ENCODE measurements at places on chromosomes 1 and 21.

GRCh38 chr1:107787299-107787698 is 177.7 kb downstream of the VAV3 start:
- DNase-seq: no peak

GRCh38 chr1:7942214-7942921 is 1.7 kb upstream of the TNFRSF9 start:
- peak; percentile 31 for DNase-seq

DNA sequence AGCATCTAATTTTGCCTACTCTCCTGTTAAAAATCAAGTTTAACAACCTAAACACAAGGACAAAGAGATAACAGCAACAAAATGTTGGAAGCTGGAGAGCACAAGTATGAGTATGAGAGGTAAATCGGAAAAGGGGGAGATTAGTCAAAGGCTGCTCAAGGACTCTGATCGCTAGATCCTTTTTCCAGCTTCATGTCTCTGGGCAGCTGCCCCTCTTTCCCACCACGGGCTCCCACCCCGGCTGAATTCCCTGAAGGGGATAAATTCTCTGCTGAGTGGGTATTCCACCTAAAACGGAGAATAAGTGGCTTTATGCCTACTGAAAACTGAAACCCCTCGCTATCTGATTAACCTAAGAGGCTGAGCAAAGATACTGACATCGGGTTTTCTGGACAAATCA is 696 bp upstream of the CTBS start:
- no peak for DNase-seq

- no peak for DNase-seq
Measured at GRCh38 chr1:198276241-198276640, 119.4 kb downstream of the NEK7 start.

GRCh38 chr1:64223329-64224151 is 20.1 kb downstream of the UBE2U start:
- DNase-seq: no peak

DNA sequence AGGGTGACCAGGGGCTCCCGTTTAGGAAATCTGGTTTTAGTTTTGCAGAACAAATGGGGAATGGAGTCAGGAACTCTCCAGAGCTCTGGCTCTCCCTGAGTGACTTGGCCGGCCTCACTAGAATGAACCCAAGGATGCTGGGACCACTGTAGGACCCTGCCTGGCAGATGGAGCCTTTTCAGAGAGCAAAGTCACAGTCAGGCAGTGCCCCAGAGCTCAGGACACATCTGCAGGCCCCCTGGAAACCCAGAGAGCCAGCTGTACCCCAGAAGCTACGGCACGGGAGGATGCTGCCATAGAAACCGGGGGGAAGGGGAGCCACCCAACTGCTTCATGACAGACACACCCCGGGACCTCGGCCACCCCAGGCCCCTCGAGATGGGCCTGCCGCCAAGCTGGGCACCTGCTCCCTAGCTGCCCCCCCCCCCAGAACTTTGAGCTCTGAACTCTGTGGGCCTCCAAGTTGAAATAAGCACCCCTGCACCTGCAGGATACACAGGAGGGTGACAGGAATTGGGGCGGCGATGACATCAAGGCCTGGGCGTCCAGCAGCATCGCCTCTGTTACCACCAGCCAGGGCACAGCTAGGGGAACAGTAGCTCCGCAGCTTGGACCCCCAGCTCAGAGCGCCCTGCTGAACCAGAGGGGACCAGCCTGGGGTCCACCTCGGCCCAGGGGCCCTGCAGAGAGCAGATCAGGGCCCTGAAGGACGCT is 91.8 kb upstream of the VAMP3 start:
- DNase-seq: no peak

- no peak for DNase-seq
Measured at GRCh38 chr21:42291751-42292562, 23.3 kb downstream of the TFF3 start.

DNA sequence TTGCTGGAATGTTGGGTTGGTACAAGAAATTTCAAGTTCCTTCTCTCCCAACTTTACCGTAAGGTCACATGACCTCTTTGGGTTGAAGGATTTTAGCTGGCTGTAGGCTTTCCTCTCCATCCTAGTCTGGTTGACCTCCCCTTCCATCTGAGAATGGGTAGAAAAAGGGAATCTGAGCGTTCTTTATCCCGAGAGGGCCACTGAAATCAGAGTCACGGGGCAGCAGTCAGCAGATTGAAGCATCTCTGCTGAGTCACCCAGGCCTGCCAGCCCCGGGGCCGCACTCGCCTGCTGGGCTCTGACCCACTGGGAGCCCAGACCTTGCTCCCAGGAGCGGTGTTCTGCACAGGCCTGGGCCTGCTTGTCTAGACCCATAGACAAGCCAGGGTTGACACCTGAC is 31.0 kb downstream of the TMCC2 start:
- DNase-seq: peak; percentile 62

- no peak for DNase-seq
Measured at GRCh38 chr1:174007851-174008250, 14.3 kb downstream of the RC3H1 start.

DNA sequence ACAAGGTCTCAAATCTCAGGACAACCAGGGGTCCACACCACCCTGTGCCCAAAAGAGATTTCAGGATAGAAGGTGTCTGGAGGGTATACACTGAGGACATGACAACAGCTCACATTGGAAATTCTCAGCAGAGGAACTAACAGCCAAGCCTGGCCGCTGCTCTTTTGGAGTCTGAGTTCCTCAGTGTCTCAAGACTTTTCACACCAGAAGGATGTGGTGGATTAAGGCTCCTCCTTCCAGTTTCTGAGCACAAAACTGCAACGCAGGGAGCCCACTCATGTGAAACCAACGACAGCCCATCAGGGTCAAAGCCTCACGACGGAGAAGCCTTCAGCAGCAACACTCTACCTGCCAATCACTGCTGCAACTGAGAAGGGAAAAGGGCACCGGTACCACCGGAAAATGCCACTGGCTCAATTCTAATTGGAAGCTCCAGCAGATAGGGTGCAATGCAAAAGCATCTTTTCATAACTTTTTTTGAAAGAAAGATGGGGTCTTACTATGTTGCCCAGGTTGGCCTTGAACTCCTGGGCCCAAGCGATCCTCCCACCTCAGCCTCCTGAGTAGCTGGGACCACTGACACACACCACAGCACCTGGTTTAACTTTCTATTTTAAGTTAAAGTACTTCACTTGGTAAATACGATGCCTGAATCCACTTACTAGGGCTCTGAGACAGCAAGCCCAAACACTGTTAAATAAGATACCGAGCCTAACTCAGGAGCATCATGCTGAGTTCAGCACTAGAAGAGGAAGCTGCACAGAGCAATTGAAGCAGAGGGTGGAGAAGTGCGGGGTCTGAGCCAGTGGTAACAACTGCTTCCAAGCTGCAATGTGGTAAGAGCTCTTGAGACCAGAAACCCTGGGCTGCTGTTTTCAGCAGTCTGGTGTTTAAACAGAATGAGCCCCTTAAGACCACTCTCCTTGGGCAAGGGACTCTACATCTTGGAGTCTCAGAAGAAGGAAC is 7.8 kb downstream of the CAPZB start:
- no peak for DNase-seq

DNA sequence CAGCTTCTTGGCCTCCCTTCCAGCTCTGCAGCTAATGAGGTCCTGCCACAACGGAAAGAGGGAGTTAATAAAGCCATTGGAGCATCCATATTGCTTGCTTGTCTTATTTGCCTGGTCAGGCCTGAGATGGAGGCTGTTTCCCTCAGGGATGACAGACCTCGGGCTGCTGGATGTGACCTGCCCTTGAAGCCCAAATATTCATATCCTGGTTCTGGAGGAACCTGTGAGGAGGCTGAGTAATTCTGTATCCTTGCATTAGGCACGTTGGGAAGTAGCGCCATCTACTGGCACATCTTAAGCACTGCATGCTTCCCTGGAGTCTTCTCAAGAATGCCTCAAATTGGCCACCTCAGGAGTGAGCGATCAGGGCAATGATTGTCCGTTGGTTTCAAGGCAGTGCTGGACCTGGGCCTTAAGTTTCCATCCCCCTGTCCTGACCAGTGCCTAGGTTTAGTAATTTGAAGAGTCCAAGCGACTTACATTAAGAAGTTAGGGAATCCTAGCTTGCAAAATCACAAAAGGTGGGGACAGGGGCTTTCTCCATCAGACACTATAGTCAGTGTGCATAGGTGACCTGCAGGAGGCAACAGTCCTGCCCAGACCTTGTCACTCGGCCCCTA is 13.8 kb upstream of the NASP start:
- DNase-seq: peak; percentile 63

DNA sequence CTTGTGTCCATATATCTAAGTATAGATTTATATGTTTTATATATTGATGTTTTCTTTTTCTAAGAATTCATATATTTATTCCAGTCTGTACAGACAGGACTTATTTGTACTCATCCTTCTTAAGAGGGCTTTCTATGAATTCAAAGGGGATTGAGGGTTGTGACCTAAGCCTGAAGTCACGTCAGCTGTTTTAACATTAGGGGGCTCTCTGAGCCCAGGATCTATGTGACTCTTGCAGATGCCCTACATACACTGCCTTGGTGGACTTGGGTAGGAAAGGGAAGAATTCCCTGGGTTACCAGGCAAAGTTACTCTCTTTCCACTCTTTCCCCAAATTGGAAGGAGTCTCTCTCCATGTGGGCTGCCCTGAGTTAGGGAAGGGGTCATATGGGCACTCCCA is 283.8 kb upstream of the DAB1 start:
- DNase-seq: no peak

DNA sequence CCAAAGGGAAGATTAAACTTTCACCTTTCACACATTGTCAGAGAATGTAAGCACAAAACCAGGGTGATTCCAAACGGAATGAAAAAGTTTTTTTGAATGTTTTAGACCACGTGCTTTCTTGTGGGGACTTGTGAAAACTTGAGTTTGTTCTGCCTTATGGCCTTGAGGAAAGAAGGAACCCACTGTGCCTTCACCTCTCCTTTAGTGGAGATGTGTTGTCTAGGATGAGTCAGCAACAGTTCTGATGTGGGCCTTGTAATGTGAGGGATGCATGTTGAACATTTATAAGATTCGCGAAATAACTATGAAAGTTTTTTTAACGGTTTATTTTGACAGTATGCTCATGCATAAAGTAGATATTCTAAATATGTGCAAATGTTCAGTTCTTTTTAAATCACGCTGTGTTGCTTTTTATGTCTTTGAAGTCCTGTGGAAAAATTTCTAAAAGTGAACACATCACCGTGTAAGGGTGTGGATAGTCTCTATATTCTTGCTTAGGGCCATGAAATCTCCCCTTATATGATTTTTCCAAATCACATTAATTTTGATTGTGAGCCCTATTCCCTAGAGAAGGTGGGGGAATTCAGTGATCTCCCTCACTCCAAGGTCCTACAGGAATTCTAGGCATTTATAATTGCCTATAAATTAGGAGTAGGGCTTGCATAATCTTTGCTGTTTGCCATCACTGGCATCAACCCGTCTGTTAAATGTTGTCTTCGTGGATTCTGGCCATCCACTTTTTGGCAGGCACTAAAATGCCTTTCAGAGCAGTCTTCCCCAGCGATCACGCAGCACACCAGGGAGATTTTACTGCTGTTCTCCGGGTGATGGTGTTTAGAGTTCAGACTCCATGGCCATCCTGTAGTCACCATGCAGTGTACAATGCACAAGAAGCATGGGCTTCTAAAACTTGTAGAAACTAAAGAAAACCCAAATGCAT is 47.4 kb downstream of the PLA2G4A start:
- no peak for DNase-seq

DNA sequence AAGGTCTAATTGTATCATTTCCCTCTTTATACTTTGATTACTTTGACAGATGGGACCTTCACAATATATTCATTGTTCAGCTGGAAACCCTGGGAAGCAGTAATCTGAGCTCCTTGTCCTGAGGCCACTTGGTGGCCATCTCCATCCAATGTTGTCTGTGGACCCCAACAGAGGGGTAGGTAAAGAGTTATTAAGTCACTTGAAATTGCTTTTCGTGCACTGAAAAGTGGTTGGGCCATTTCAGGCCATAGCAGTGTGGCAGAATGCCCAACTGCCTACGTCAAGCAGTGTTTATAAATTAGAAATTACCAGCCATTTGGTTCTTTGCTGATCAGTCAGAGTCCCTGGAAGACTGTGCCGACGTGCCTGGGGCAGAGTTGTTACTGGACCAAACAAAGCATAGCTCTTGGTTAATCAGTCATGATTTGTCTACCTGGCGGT is 308.3 kb upstream of the USP25 start:
- DNase-seq: no peak

DNA sequence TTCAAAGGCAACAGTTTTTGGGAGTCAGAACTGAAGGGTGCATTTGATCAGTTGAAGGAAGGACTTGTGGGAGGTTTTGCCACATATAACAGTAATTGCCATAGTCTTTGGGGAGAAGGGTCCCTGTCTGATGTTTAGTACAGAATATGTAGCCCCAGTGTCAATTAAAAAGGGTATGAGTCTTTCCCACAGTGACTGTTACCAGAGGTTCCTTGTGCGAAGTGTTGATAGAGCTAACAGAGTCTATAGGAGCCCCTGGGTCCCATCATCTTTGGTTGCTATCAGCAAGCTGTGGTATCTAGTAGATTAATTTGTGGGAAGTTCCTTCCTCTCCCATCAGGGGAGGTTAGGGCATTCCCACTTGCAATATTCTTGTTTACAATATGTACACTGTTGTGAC is 329.2 kb downstream of the PTPRU start:
- DNase-seq: no peak

GRCh38 chr1:11158720-11159321 is 30.3 kb upstream of the ANGPTL7 start:
- no peak for DNase-seq

DNA sequence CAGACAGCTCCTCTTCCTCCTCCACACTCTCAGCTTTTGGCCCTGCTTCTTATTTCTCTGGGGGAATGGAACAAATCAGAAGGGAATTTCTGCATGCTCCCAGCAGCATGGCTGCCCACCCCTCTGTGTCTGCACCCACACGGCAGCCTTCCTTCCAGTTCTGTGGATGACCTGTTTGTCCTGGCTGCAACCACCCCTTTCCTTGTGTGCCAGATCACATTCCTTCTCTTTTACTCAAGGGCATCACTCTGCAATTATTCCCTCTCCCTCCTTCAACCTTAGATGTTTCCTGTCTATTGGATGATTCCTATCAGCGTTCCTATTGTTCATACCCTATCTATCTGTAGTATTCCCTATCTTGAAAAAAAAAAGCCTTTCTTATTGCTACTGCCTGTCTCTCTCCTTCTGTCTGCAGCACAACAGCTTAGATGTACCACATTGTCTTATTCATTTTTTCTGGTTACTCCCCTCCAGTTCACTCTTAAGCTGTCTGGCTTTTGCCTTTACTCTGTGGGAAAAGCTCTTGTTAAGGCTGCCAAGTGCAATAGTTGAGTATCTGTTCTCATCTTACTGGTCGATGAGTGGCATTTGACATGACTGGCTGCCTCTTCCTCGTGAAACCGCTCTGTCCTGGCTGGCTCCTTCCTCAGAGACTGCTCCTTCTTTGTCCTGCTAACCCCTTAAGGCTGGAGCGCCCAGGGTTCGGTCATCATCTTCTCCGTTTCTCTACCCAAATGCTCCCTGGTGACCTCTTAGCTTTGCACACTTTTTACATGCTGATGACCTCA is 351.1 kb downstream of the CAMTA1 start:
- no peak for DNase-seq

DNA sequence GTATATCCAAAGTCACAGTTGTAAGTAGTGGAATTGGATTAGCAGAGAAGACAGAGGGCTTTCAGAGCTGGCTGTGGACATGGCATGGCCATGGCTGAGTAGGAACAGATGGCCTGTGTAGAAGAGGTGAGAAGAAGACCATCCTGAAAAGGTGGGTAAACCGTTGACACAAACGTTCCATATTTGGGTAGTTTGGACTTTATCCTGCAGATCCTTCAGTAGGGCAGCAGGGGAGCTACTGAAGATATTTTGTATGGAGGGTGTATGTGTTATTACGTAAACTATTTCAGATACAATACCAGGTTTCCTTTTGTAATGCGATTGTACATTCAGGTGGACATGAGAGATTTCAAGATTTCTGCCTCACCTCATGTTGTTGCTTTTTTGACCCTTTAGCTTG is 1.6 kb downstream of the UTP11 start:
- no peak for DNase-seq

- DNase-seq: no peak
Measured at GRCh38 chr1:35899941-35900340, 16.9 kb downstream of the AGO1 start.

Measured in substantia nigra (tissue), 51 donors.